Activated CD4-positive, alpha-beta memory T cell treated with anti-CD3 and anti-CD28 coated beads, Interleukin-2, amount 10 ng/mL, durations not matched to agents 7 days and 5 days (primary cell): ENCODE measurements at places on chromosomes 4 and X.

DNA sequence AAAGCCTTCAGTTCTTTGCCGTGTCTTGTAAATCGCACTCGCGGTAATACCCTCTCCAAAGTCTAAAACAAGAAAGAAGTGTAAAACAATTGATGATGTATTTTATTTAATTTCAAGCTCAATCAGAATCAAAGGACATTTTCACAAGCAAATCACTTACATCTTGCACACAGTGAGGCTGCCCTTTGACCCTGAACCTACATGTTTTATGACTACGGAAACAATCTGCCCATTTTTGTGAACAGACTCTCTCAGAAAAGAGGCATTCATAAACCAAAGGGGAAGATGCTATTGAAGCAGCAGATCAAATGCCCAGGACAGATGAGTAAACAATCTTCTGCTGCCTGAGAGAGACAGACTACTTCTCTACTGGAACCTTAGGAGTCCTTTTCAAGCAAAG, 76.0 kb upstream of the DDX60 start:
- no peak overlapping the region for H3K4me3 ChIP-seq
- DNase-seq = no peak
- no peak overlapping the region for H3K27ac ChIP-seq
- peaks cover 74% of the 10 kb centered on the region for H3K36me3 ChIP-seq
- H3K4me1 ChIP-seq = no peaks in the 10 kb centered on the region

DNA sequence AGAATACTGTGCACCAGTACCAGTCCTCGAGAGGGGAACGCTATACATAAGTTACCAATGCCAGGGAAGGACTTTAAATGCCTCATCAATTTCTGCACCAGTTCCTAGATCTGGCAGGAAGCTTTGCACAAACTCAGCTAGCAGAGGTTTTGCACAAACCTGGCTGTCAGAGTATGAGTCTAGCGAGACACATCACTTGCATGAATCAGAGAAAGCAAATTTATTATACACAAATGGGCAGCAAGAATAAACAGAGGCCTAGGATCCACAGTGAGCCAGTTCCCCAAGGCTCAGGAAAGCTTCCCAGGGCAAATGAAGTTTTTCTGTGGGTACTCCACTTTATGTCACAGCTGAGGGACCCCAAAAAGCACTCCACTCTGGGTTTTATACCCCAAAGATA, 523.5 kb downstream of the CFAP47 start:
- H3K27me3 ChIP-seq = no peaks in the 10 kb centered on the region
- no peaks in the 10 kb centered on the region for H3K36me3 ChIP-seq
- H3K4me3 ChIP-seq = no peak overlapping the region
- no peak overlapping the region for H3K27ac ChIP-seq
- no peaks in the 10 kb centered on the region for H3K4me1 ChIP-seq

- H3K4me3 ChIP-seq = no peak overlapping the region
- H3K27me3 ChIP-seq = no peaks in the 10 kb centered on the region
- H3K36me3 ChIP-seq = no peaks in the 10 kb centered on the region
- DNase-seq = no peak
These were observed 379.3 kb upstream of the TENM3 start for GRCh38 chr4:181863856-181864255.

DNA sequence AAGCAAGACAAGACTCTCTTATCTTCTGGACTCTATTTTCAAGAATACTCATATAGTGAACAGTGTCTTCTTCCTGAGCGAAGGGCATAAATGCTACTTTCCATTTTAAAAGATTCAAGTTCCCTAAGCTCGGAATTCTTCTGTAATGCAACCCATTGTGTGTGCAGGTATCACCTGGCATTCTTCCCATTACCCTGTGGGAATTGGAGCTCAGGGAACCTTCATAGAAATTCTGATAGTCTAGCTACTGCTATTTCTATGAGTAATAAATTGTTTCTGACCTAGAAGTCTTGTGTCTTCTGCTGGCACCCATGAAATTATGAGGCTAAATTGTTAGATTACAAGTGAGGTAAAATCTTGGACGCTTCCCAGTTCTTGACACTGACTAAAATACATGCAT, 324.1 kb upstream of the DIPK2B start:
- no peak for DNase-seq
- no peaks in the 10 kb centered on the region for H3K27me3 ChIP-seq
- H3K36me3 ChIP-seq = no peaks in the 10 kb centered on the region
- no peak overlapping the region for H3K27ac ChIP-seq
- no peak overlapping the region for H3K4me3 ChIP-seq
- no peaks in the 10 kb centered on the region for H3K4me1 ChIP-seq

DNA sequence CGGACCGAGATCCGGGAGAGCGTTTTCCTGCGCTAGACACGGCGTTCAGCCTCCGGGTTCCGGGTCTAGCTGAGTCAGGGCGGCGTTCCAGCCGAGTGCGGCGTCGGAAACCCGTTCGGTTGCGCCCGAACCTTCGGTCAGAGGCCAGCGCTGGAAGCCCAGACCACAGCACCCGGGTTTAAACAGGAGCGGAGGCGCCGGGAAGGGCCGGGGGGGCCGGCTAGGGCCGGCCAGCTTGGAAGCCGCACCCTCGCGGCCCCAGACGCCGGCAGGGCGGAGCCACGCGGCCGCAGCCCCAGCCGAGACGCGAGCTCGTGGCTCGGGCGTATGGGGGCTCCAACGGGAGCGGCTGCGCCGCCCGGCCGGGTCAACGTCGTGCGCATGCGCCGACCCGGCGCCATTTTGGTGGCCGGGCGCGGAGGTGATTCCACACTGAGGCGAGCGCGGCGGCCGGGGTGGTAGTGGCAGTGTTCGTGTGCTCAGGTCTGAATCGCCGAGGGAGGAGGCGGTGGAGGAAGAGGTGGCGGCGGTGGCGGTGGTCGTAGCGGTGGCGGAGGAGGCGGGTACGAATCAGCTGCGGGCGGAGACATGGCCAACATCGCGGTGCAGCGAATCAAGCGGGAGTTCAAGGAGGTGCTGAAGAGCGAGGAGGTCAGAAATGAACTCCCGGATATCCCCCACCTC, at the start of gene UBE2K:
UBE2K (plus strand) TSS at position 397 of the 684 bp plus-strand sequence; CDS start at position 589, 192 bp downstream.
- H3K27me3 ChIP-seq = no peaks in the 10 kb centered on the region
- H3K4me3 ChIP-seq = peak within 1 kb of the TSS; percentile 92
- DNase-seq = peak; percentile 91
- H3K36me3 ChIP-seq = peaks cover 27% of the 10 kb centered on the region
- peak within 1 kb of the TSS; percentile 97 for H3K27ac ChIP-seq
